ENCODE measurements at places on chromosomes 2 and 18. TPM values are rescaled to one million over a fixed set of nuclear protein-coding genes. Genes with fewer than 3 reads are reported as not detected.

The TMEM247 gene
- polyA plus RNA-seq = not detected

The LINC00305 gene
- not detected for polyA plus RNA-seq

The ZC3H8 gene
- polyA plus RNA-seq = 3.9 TPM

The UGT1A4 gene
- polyA plus RNA-seq = 0.38 TPM

The DUSP2 gene
- polyA plus RNA-seq = 6.1 TPM

The COPS9 gene
- polyA plus RNA-seq = 328 TPM

DNA sequence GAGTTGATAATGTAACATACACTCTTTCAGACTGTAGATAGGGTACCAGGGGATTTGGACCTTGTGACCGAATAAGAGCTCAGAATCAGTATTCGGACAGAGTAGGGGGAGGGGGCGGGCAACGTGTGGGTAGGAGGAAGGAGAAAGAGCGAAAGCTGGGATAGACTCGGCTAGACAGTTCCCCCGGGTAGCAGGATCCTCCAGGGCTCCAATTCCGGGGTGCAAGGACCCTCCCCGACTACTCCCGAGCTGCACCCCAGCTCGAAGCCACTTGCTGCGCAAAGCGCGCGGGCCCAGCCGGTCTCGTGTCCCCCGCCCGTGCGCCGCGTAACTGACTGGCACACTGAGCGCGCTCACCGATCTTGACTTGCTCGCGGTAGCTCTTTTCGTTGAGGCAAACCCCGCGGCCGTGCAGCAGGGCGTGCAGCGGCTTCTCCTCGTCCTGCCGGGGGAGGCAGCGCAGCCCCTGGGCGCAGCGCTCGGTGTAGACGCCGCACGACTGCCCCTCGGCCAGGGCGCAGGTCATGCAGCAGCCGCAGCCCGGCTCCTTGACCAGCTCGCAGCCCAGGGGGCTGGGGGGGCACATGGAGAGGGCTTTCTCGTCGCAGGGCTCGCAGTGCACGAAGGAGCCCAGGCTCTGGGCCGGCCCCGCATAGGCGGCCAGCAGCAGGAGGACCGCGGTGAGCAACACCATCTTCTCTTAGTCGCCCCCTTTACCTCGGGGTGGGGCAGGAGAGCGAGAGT, 1.1 kb downstream of the IGFBP5 start:
- DNase-seq = peak; percentile 64

- no peak for DNase-seq
Observed at GRCh38 chr18:23548275-23548674, 38.0 kb downstream of the NPC1 start.

DNA sequence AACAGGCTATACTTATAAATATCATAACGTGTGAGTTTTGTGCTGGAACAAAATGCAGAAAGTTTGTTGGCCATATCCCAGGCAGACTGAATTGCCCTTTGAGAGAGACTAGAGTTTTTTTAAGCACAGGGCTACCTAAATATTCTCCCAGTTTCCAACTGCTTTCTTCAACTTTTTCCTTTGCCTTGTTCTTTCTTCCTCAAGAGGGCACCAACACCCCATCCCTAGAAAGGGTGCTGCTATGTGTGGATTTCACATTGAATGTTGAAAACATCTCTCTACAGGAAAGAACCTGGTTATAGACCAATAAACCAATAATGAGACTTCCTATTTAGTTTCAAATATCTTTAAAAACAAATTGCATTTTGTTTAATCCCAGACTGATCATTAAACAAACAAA, 87.9 kb downstream of the ICOS start:
- peak; percentile 82 for DNase-seq

GRCh38 chr18:7855671-7856070, 288.6 kb downstream of the PTPRM start:
- no peak for DNase-seq

DNA sequence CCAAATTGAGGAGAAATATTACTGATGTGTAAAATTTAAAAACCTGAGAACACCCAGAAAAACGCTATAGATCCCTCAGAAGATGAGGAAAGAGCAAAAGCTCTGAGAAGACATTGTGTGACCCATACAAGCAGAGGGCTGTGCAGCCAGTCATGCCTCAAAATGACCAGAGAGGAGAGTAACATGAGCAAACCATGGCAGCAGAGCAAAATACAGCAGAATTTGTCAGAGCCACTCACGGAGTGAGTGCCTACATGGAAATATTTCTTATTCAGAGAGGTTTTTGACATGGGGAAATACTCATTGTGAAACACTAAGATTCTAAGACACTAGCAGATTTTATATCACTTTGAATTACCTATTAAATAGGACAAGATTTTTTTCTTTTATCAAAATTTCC, 96.8 kb upstream of the DNAJC10 start:
- no peak for DNase-seq

- DNase-seq = no peak
Observed at GRCh38 chr2:239463541-239464165, 62.8 kb upstream of the HDAC4 start.

DNA sequence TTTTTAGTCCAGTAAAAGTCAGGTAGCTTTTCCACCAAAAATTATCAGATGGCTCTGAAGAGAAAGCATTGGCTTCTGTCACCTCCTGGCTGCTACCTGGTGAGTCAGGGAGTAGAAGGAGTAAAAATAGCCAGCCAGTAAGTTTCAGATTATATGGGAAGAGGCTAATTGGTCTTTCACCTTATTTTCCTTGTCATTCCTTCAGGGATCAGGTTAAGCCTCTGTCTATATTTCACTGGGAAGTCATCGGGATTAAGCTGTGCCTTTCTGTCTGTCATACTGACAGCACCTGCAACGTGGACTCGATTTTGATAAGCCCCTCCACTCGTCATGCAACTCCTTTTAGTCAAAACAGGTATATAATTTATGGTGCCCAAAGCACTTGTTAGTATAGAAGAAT, 380.7 kb upstream of the CELF4 start:
- no peak for DNase-seq

DNA sequence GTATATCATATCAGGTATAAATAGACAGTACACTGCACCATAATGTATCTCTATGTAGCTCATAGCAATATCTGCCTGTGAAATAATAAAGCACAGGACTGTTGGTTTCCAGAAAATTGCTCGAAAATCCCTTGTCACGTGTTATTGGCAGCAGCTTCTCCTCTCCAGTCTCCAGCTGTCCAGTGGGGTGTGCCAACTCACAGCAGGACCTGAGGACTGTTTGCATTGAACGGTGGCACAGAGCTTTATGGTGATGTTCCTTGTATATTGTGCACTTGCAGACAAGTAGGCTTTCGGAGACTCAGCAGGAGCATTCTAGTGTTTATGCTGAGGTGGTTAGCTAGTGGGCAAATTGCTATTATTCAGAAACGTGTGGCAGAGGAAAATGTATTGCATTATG, 182.2 kb upstream of the ATP5MC3 start:
- no peak for DNase-seq

- no peak for DNase-seq
Observed at GRCh38 chr18:35468711-35469110, 29.0 kb downstream of the INO80C start.

DNA sequence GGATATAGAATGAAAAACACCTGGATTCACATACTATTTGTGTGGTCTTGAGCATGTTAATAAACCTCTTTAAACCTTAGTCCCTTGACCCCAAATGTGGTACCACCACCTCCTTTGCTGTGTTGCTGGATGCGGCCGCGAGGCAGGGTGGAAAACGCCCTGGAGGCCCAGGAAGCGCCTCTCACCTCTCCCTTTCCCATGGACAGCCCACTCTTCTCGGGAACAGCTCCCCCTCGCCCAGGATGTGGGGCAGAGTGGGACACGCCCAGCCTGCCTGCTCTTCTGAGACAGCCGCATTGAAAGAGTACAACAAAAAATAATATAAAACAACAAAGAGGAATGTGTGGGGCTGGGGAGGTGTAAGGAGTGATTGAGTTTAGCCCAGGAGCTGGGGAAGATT, 549.0 kb upstream of the ID2 start:
- DNase-seq = no peak

- no peak for DNase-seq
Observed at GRCh38 chr2:168171059-168171762, 76.2 kb downstream of the STK39 start.

GRCh38 chr2:58039170-58039611, 7.4 kb upstream of the VRK2 start:
- peak; percentile 40 for DNase-seq

DNA sequence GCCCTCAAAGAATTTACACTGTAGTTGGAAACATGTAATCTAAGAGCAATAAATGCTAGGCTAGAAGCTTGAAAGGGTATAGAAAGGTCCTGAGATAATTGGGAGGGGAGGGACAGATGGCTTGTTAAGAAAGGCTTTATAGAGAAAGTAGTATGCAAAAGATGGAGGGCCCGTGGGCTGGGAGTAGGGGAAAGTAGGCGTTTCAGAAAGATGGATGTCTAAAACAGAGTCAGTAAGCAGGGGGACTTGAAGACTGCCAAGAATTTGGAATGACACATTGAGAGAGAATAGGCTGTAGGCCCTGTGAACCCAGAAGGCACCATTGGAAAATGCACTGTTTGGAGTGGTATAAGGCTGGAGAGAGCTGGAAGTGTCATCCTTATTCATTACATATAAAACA, 822 bp downstream of the PSMG2 start:
- DNase-seq = no peak

GRCh38 chr2:169365029-169365480, 2.7 kb upstream of the LRP2 start:
- DNase-seq = peak; percentile 18

GRCh38 chr18:9413576-9413975, 61.7 kb upstream of the RALBP1 start:
- DNase-seq = no peak

GRCh38 chr18:51778115-51778514, 561.9 kb upstream of the DCC start:
- DNase-seq = no peak

GRCh38 chr2:23433282-23433681, 48.3 kb downstream of the KLHL29 start:
- DNase-seq = no peak

DNA sequence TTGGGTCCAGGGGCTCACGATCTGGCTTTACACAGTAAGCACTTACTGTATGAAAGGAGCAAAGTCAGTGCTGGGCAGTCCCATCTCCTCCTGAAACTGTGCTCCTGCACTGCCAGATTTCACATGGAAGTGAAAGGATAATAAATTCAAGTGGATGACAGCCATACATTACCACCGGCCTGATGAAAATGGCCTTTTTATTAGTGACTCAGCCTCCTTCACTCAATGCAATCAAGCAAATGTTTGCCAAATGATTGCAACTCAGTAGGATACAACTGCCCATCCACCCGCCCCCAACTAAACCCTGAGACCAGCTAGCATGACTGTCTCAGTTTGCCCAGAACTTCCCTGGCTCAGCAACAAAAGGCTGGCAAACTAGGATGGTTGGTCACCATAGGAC, 77.1 kb downstream of the MYO5B start:
- no peak for DNase-seq

DNA sequence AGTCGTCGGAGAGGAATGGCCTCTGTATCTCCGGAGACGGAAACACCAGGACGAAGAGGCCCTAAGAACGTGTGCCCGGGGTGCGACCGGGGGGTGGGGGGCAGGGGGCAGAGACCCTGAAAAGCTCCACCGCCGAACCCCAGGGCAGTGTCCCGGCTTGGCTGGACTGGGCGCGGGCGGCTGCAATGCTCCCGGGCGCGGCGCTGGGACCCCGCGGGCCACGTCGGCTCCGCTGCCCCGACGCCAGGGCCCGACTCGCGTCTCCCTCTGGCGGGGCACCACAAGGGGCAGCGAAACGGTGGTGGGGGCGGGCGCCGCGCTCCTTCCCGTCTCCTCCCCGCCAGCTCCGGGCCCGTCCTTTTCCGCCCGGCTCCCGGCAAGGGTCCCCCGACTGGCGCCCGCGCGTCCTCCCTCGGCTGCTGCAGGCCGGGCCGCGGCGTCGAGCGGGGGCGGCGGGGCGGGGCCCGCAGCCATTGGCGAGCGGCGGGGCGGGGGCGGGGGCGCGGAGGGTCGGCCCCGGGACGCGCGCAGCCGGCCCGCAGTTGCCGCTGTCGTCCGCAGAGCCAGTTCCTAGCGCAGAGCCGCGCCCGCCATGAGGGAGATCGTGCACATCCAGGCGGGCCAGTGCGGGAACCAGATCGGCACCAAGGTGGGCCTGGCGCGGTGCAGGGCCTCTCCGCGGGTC, at the start of gene TUBB6:
Gene TUBB6 (plus strand): TSS at position 541 of the 685 bp plus-strand sequence. CDS start 52 bp downstream, at position 593.
- peak; percentile 47 for DNase-seq

DNA sequence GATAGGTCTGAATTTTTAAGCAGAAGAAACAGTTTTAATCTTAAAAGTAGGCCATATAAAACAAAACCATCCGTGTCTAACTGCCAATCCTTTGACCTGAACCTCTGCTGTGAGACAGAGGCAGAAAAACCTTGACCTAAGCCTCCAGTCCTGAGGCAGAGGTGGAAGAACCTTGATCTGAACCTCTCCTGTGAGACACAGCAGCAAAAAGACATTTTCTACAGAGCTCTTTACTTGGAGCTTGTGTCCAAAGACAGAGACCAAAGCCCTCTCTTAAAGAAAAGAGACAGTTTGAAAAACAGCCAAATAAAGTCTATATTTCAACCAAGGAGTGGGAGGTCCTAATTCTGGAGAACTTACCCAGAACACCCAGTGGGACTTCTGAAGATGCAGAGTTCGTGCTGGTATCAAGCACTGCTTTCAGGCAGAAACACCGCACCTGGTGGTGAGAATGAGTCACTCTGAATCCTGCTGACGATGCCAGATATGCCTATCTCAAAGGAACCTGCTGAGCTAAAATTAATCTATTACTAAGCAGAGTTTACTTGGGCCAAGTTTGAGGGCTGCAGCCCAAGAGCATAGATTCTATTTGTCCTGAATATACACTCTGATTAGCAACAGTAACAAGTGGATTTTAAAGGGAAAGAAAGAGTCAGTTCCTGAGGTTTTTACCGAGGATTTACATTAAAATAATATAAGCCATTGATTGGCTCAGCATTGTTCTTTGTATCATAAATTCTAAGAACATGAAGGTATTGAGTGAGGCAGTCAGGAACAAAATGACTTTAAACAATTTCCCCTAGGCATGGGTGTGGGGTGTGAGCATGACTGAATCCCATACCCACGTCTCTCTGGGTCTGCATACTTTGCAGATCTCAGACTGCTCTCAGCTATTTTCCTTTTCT, 806.4 kb downstream of the TRIB2 start:
- DNase-seq = peak; percentile 82

Data from stomach (tissue), 19 donors.